NCI-H1048 (cell line): ENCODE measurements at places on chromosomes 12 and 14.

DNA sequence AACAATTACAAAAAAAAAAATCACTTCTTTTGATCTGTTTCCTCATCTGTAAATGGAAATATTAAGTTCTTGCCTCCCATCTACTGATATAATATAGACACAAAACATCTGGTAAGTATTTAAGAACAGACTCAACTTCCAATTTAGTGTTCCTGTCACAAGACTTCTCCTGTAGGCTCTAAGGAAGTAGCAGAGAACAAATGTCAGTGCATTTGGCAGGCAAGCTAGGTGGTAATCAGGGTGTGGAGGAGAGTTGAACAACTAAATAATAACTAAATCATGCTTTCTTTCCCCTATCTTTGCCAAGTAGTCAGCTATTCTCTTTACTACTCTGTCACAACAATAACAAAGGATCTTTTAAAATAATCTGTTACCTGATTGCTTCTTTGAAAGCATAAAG lies 22.1 kb downstream of the BAZ1A start:
- no peak for DNase-seq

DNA sequence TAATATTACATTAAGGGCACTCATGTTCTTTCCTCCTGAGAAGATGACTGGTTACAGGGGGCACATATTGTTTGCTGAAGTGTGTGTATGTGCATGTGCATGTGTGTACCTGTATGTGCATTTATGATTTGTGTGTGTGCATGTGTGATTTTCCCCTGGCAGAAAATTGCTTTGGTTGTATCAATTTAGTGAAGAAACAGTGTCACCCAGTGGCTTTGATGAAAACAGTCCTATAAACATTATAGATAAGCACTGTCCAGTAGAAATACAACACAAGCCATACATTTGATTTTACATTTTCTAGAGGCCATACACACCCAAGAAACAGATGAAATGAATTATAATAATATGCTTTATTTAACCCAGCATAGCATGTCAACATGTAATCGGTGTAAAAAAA lies 8.6 kb downstream of the PDE3A start:
- no peak for DNase-seq

DNA sequence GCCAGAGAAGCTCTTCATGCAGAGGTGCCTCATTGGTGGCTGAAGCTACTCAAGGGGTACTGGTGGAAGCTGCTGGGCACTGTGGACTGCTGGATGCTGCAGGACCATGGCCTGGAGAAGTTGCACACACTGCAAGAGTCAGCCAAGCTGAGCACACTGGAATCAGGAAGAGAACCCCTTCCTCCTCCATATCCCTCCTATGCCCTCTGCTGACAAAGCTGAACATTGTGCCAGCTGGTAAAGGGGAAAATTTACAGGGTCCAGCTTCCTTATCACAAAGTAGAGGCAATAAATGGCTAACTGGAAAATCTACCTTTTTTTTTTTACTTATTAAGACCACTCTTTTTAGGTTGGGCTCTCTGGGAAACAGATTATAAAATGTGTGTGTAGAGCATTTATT lies 6.5 kb downstream of the CCDC175 start:
- DNase-seq = no peak

DNA sequence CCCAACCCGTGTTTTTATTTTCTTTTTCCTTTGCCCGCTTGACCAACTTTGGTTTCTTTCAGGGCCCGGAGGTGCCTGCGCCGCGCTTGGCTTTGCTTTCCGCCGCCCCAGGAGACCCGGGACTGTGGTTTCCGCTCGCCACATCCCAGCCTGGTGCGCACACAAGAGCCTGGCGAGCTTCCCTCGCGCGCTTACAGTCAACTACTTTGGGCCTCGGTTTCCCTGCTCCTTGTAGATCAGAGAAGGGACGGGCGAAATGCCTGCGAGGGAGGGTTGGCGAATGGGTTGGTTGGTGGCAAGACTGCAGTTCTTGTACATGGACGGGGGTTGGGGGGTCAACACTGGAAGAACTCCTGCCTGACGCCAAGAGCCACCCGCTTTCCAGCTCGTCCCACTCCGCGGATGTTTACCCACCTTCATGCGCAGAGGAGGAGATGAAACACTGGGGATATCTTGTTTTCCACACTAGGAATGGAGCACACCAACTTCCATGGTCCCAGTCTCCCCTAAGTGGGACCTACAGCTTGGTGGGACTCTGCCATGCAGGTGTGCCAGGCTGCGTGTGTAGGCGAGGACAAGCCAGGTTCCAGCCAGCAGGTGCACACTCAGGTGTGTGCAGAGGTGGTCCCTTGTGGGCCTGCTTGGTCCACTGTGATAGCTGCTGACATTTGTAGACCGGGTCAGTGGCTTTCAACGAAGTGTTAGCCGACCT lies 16.6 kb upstream of the TBX3 start:
- DNase-seq = no peak

DNA sequence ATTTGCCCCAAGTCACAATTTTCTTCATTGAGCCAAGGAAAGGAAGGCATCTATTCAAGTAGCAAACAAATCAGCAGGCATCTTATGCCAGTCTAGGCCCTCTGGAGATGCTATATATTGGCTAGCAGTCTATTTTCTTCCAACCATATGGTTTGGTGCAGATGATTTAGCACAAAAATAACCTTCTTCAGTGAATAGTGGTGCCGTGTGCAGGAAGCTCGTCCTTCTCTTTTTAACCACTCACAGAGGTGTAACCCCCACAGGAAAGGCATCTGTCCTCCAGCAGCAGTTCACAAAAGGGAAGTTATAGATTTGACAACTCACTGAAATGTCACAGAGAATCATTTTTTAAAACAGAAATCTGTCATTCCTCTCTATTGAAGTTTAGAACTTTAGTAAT lies 445.7 kb upstream of the SYT1 start:
- no peak for DNase-seq

DNA sequence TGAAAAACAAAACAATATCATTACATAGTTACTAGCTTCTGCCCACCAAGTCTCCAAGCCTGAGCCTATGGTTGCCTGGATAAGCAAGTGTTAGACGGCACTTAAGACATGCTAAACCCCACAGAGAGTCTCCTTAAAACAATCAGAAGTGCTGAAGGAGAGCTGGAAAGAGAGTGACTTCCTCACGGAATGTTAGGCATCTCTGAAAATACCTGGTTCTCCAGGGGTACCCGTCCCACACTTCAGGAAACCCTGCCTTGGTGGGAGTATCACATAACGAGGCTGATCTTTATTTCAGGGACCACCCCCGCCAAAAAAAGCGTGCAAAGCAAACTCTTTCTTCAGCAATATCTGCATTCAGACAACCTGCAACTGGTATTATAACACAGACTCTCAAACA lies 18.3 kb downstream of the LHX5 start:
- no peak for DNase-seq

DNA sequence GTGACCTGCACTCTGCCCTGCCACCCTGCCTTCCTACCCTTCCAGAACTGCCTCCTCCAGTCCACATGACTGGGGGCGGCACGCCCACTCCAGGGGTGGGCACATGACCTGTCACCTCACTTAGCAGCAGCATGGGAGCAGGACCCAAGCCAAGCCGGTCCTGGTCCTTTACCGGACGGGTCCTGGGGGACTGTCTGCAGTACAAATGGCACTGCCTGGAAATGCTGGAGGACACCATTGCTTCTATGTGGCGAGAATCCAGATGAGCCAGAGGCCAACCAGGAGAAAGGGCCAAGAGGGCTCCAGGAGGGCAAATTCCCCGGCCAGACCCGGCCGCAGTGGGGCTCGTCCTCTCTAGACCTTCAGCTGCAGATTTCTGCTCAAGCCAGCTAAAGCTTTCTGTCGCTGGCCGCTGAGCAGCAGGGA lies 33.1 kb downstream of the ITPK1 start:
- DNase-seq = no peak

GRCh38 chr14:23301288-23301968 lies 1.2 kb downstream of the PPP1R3E start:
- peak; percentile 97 for DNase-seq

GRCh38 chr12:114780746-114781399 lies 96.9 kb upstream of the TBX3 start:
- no peak for DNase-seq

DNA sequence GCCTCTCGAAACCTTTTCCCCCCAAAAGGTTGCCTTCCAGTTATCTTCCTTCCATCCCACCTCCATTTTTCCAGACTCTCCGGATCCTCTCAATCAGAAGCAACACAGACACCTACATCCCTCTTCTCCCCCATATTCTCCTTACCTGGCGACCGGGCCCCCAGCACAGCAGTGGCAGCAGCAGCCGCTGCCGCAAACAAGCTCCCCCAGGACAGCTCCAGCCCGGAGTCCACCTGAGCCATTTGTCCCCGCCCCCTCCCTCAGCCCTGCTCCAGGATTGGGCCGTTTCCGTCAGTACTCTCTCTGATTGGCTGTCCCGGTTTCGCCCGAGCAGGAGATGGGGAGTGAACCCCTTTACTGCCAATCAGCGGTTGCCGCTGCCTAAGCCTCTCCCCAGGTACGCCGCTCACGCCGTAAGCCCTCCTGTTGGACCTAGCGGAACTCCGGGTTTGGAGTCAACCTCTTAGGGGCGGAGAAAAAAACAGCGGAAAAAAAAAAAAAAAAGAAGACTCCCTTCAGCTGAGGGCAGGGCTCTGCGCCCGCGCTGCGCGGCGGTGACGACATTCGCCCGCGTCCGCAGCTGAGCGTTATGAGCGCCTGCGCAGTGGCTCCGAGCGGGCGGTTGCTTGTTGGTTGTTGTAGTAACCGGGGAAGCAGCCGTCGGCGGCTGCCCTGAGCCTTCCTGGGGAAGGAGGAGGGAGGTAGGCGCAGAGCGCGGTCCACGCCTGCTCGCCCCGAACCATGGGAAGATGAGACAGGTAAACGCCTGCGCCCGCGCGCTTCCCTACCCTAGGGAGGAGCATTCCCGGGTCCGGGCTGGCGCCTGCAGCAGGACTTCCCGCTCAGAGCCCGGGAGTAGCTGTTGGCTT lies at the start of the genes ERG28 and TTLL5:
ERG28 (minus strand) TSS at position 247 of the 869 bp plus-strand sequence. CDS start 3,374 bp downstream, outside the sequence.
TTLL5 (plus strand) TSS at position 617 of the 869 bp plus-strand sequence. CDS start 1,904 bp downstream, outside the sequence.
- DNase-seq = peak; percentile 95

DNA sequence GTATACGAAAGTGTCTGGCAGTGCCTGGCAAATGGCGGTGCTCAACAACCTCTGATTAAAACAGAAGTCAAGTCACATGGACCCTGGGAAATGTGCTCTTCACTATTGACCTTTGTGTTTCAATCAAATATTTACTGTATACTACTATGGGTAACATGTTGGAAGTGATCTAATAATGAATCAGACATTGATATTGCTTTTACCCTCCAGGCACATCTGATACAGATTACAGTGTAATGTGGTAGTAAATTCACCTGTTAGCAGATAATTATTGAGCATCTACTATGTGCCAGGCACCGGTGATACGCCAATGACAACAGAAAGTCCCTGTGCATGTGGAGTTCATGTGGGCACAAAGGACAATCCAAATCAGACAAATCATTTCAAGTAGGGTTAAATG lies 63.1 kb downstream of the STON2 start:
- no peak for DNase-seq

DNA sequence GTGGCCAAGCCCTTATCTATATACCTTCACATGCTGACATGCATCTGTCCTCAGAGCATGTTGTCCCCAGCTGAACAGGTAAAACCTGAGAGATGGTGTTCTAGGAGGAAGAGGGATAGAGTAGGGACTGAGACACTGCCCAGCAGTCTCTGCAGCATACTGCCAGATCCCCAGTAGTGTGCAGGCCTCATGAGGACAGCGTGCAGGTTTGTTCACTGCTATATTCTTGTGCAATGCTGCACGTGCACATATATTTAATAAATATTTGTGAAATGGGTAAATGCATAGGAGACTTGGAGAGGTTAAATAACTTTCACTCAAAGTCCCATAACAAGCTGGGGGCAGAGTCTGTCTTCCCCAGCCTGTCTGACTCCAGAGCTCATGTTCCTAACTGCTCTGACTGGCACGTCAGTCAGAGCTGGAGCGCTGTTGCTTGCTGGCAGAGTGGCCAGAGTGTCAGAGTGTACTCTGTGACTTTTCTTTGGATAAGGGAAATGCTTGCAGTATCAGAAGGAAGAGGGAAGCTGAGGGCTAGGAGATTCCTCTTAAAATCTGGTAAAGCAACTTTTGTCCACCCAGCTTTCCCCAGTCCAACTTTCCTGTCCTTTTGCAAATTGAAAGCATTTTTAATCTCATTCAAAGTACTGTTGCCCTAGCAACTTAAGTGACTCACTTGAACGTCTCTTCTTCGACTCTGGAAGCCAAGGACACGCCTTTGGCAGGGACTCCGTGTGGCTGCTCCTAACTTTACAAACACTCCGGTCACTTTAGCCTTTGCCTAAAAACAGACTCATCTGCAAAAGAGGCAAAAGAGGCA lies 14.9 kb upstream of the POLR3B start:
- no peak for DNase-seq

GRCh38 chr14:21264025-21264801 lies 5.0 kb downstream of the HNRNPC start:
- no peak for DNase-seq

DNA sequence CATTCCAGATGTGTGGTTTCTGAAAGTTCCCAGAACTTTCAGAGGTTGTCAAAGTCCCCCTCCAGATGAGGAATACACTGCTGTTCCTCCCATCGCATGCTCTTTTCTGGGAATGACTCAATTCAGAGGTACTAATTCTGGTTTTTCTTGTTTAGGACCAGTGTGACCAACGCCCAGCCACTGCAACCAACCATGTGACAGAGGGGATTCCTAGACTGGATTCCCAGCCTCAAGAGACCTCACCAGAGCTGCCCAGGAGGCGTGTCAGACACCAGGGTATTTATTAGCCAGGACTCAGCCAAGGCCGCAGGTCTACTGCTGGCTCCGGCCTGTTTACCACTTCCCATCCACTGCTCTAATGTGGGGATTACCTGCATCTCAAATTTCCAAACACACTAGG lies 24.2 kb downstream of the TRAFD1 start:
- DNase-seq = no peak

DNA sequence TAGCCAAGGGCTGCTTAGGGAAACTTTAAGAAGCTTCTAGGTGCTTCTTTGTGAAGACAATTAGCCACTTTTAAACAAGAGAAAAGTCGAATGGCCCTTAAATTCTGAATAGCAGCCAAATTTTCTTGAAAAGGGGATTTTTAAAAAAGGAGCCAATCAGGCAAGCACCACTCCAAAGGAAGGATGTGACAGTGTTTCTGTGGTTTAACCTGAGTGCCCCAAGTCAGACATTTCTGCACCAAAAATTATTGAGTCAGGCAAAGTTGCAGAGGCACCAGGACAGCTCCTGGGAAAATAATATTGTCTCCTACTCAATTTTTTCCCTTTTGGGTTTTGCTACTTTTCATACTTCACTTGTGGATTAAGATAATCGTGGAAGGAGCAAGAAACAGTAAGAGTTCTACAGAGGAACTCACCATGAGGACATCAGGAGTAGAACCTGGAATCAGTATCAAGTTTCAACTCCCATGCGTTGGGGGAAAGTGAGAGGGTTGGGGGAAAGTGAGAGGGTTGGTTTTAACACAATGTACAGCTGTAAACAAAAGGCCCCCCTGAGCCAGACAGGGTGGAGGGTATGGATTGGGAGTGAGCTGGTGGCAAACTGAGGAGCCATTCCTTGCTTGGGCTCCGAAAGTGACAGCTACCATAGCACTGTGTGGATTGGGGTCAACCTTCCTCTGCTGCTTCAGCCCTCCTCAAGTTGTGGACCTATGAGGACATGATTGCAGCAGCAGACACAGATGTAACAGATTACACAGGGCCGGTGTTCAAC lies 90.8 kb downstream of the SLC38A1 start:
- no peak for DNase-seq

- DNase-seq = no peak
These were observed 30.2 kb upstream of the ANKRD9 start for GRCh38 chr14:102539544-102540314.
